Fibroblast of the aortic adventitia (primary cell): ENCODE measurements at places on chromosomes 3 and 15.

GRCh38 chr3:138509586-138509985 lies 75.2 kb downstream of the ESYT3 start:
- peak; percentile 12 for DNase-seq

- peak; percentile 12 for DNase-seq
Observed at GRCh38 chr3:38165722-38166387, 518 bp downstream of the OXSR1 start.

DNA sequence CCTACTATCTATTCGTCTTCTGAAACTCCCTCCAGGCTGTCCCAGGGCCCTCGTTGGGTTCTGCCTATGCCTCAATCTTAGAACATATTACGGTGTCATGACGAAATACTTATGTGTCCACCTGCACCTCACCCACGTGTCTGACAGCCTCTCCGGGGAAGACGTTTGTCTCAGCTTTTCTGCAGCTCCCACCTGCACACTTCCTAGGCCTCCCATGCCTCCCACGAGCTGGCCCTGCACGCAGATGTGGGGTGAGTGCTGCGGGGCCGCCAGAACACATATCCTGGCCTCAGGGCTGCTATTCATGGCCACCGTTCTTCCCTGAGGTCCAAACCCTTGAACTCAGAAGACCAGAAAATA lies 7.1 kb upstream of the MUSTN1 start:
- no peak for DNase-seq

- DNase-seq = no peak
Observed at GRCh38 chr3:31179768-31180167, 285.3 kb upstream of the GADL1 start.

DNA sequence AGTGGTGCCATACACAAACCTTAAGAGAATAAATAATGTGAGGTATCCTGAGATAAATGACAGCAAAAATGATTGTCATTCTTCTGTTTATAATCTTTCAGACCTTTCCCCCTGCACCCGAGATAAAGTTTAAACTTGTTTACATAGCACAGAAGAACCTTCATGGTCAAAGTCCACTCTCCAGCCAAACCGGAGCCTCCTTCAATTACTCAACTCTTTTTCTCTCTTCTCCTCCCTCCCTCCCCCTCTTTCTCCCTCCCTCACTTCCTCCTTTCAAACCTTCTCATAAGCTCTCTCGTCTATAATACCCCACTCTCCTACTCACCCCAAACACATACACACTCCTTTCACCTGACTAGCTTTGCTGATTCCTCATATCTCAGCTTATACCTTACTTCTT lies 198.9 kb downstream of the EFHB start:
- no peak for DNase-seq

DNA sequence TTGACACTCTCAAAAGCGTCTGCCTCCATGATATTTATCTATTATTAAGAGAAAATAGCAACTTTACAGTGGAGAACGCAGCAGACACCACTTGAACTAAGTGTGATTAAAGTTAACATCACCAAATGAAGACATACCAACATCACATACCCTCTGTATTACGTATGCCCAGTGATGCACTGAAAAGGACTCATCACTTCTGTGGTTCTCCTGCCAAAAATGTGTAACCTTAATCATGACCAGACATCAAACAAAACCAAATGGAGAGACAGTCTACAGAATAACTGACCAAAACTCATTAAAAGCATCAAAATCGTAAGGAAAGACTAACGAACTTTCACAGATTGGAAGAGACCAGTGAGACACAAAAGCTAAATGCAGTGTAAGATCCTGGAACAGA lies 103.2 kb downstream of the PPP2R3A start:
- DNase-seq = peak; percentile 32
